ENCODE measurements at places on chromosomes 12 and 14. TPM values are rescaled to one million over a fixed set of nuclear protein-coding genes. Genes with fewer than 3 reads are reported as not detected.

GRCh38 chr12:12018454-12018853 lies 52.3 kb upstream of the BCL2L14 start:
- DNase-seq = no peak

DNA sequence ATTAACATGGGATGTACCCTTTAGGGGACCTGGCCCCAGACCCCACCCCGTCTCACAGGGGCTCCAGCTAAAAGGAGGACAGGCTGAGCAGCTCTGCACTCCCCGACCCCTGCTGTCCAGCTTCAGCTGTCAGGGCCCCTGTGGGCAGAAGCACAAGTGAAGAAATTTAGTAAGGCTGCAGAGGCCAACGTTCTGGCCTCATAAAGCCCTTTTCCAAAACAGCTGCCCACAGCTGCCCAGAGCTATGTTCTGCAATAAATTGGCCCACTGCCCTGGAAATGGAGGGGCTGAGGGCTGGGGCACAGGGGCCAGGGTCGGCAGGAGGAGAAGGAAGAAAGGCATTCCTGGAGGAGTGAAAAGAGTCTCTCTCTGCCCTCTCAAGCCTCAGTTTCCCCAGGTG lies 357.1 kb downstream of the BCL11B start:
- DNase-seq = no peak

- DNase-seq = no peak
Observed at GRCh38 chr14:20775901-20776300, 5.2 kb upstream of the RNASE6 start.

DNA sequence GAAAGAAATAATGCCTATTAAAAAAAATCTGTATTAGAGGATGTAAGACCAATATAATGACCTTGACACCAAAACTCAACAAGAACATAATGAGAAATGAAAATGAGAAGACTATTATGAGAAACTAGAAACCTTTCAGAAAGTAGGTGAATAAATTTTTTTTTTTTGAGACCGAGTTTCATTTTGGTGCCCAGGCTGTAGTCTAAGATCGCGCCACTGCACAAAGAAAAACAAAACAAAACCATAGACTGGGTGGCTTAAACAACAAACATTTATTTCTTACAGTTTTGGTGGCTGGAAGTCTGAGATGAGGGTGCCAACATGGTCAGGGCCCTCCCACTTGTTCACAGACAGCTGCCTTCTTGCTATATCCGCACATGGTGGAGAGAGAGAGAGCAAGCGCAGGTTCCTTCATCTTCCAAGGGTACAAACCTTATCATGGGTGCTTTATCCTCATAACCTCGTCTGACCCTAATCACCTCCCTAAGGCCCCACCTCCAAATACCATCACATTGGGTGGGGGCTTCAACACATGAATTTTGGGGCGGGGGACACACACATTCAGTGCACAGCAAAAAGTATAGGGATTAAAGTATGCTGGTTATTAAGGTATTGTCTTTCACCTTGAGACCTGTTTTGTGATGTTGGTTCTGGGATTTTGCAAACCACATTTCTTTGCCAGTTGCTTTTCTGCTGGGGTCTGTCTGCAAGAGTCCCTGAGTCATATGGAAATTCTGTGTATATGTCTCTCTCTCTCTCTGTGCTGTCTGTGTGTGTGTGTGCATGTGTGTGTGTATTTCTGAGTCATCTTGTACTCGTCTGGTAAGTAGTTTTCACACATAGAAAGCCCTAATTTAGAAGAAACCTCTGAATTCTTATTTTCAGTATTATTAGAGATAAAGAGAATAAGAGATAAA lies 26.2 kb downstream of the ZCRB1 start:
- DNase-seq = no peak

DNA sequence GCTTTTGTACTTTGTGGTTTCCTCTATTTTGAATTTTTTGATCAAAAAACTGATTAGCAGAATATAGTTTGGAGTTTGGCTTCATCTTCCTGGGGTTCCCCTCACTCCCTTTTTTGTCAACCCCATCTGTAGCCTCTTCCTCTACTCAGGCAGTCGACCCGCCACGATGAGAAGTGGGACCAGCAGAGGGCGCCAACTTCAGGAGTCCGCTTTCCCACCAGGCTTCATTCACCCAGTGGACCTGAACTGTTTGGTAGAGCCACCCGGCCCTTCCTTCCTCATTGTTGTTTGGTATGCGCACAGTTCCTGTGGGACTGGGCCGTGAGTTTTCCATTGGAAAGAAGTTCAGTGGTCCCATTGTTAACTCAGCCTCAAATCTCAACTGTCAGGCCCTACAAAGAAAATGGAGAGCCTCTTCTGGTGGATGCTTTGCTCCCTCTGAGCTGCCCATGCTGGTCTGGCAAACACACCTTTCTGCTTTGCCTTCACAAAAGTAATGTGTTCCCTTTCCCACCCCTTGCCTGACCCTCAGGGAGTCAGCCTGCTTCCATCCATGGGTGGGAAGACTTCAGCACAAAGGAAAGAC lies 21.7 kb downstream of the TMBIM6 start:
- peak; percentile 78 for DNase-seq

DNA sequence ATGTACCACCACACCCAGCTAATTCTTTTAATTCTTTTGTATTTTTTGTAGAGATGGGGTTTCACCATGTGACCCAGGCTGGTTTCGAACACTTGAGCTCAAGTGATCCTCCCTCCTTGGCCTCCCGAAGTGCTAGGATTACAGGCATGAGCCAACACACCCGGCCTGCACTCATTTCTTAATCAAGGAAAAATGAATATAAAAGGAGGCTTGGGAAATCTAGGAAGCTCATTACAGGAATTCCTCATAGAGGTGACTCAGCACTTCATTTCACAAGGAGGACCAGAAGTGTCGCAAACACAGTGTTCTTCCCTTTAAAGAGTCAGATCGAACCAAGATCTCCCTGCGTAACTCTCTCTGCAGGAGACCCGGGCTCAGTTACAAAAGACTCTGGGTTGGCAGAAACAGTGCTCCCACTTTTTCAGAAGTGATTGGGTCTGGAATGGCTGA lies 30.3 kb downstream of the NFKBIA start:
- DNase-seq = no peak

- DNase-seq = no peak
Observed at GRCh38 chr12:12941450-12942350, 10.3 kb downstream of the GPRC5D start.

GRCh38 chr14:74841230-74842207 lies 34.4 kb downstream of the PROX2 start:
- DNase-seq = no peak

GRCh38 chr14:68292441-68293215 lies 473.0 kb downstream of the RAD51B start:
- DNase-seq = no peak

DNA sequence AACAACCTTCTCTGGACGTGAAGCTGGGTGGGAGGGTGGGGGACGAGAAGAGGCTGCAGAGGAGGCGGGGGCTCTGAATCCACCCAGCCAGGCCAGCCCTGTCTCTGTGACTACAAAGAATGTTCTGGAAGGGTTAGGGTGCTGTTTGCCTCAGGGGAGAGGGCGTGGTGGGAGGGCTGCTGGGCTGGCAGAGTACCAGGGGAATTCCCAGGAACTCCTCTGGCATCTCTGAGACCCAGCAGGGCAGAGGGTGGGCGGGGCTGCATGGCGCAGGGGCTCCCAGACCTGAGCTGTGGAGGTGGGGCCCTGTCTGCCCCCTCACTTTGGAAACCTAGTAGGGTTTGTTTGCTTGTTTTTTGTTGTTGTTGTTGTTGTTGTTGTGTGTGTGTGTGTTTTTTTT lies 45.5 kb upstream of the FZD10 start:
- no peak for DNase-seq

DNA sequence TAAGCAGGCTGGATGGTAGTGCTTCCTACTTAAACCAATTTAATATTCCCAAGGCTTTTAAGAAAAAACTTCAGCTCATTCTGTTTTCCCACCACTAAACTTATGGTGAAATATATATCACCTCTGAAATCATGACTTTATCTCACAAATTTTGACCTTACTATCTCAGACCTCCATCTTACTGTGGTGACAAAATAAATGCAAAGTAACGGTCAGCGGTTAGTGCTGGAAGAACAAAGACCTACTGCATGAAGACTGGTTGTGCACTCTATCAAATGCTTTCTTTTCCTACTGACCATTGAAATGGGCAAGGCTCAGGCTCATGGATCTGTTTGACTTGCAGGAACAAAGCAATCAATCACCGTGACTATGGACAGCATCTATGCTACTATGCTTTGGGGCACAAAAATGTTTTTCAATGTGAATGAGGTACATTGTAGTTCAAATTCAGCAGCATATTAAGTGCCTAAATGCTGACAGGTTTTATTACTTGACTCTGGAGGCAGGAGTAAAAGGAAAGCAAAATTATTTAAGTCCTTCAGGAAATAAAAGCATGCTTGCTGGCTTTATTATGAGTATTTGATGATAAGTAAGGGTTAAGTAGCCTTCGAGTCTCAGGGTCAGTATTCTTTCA lies 43.1 kb upstream of the GTF2A1 start:
- no peak for DNase-seq

Gene RNF212B
- polyA plus RNA-seq = not detected

Gene HOXC10
- polyA plus RNA-seq = not detected

Gene KRT79
- not detected for polyA plus RNA-seq

Gene SLC39A5
- not detected for polyA plus RNA-seq

Gene PTPRB
- not detected for polyA plus RNA-seq

Gene A2ML1
- not detected for polyA plus RNA-seq

Gene FAIM2
- polyA plus RNA-seq = not detected

All from naive thymus-derived CD8-positive, alpha-beta T cell (primary cell).